ENCODE measurements at places on chromosomes 7 and 10.

GRCh38 chr7:24821045-24821753 lies 63.9 kb upstream of the GSDME start:
- DNase-seq: peak; percentile 96

- no peak for DNase-seq
Measured at GRCh38 chr10:51031950-51032349, 42.3 kb upstream of the PRKG1 start.

DNA sequence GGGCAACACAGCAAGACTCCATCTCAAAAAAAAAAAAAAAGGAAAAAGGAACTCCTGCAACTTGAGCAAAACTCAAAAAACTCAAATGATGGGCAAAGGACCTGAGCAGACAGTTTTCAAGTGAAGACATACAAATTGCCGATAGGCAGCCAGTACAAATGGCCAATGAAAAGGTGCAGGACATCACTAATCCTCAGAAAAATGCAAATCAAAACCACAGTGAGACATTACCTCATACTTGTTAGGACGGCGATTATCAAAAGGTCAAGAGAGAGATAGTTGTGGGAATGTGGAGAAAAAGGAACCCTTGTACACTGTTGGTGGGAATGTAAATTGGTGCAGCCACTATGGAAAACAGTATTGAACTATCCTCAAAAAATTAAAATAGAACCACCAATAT lies 16.8 kb downstream of the SVOPL start:
- DNase-seq: peak; percentile 77

GRCh38 chr10:32929634-32930033 lies 28.4 kb downstream of the ITGB1 start:
- DNase-seq: peak; percentile 42

DNA sequence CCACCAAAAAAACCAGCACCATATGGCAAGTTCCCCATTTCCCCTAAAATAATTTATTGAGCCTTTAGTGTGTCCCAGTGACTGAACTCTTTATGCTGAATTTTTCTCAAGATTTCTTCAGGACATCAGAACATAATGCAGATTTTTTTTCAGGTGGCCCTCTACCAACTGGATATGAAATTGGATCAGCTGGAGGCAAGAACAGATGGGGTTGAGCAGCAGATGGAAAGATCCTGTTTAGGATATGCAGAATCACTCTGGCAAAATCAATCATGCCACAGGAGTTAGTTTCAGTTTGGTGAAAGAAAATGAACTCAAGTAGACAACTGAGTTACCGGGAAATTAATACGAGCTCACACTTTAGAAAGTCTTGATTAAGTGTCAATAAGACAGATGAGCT lies 761.5 kb upstream of the C7orf33 start:
- no peak for DNase-seq

- DNase-seq: peak; percentile 15
Measured at GRCh38 chr7:93156884-93157283, 8.7 kb upstream of the SAMD9L start.

- DNase-seq: no peak
Measured at GRCh38 chr7:21345361-21345760, 82.5 kb upstream of the SP4 start.

DNA sequence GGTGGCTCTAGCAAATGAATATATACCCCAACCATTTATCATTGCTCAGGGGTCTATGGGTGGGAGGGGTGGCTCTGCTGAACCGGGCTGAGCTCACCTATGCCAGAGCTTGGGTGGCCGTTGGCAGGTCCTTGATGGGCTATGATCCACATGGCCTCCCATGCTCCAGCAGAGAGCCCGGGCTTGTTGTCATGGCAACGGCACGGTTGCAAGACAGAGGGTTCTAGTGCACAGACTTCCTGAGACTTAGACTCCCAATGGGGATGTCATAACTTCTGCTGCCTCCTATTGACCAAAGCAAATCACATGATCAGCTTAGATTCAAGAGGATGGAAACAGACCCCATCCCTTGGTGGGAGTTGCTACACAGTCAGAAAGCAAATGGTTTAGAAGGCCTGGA lies 36.4 kb upstream of the CARD11 start:
- no peak for DNase-seq

- no peak for DNase-seq
Measured at GRCh38 chr7:85275204-85275603, 88.3 kb upstream of the SEMA3D start.

DNA sequence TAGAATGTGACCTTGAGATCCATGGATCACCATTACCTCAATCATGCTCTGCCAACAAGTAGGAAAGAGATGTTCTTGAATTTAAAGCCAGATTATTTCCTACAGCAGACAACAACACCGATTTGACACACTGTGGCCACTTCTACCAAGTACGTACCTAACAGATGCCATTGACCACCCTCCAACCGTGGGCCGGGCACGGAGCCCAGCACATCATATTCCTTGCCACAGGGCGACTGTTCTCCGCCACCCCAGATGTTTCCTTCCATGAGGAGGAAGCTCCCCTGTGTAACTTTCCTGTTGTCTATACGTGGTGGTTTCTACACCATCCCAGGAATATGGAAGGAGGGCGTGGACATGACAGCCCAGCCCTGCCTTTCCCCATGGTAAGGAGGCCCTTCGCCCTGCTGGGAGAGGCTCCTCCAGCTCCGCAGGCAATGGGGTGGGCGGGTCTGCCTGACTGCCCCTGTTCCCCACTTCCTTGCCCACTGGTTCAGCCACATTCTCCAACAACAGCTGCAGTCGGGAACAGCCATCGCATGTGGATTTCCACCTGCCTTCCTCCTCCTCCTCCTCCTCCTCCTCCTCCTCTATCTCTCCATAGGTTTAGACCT lies 7.2 kb downstream of the CHST15 start:
- DNase-seq: no peak

DNA sequence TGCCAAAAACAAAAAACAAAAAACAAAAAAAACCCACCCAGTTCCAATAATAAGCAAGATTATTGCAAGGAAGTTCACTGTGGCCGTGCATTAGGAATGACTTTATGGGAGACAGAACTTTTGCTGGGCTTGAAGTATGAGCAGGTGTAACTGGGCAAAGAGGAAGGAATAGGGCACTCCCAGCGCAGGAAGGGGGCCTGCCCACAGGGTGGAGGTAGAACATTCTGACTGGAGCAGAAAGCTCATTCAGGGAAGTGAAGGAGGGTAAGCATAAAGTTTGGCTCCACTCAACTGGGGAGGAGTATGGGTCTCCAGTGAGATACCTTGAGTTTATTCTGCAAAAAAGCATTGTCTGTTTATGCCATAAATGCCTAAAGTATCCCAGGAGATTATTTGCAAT lies 42.1 kb upstream of the WIPF3 start:
- DNase-seq: no peak

GRCh38 chr7:88867158-88867557 lies 71.6 kb upstream of the TEX47 start:
- DNase-seq: no peak

GRCh38 chr7:151904270-151904669 lies 27.4 kb upstream of the PRKAG2 start:
- no peak for DNase-seq

GRCh38 chr10:62634576-62634975 lies 169.9 kb upstream of the ADO start:
- DNase-seq: no peak

GRCh38 chr7:157782041-157782440 lies 445.2 kb downstream of the DNAJB6 start:
- DNase-seq: peak; percentile 54

- no peak for DNase-seq
Measured at GRCh38 chr7:26525398-26526264, 234.0 kb downstream of the SNX10 start.

DNA sequence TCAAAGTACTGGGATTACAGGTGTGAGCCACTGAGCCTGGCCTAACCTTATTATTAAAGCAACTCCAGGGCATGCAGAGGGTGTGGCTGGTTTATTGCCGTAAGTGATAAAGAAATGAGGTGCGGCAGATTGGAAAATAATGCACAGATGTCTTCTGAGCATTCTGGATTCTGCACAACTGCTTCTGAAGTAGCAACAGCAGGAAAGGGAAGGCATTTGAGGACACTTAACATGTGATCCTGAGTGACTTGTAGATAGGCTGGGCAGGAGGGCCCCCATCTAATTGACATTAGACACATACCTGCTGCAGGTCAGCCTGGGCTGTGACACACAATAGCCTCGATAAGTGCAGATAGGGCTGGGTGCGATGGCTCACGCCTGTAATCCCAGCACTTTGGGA lies 5.6 kb downstream of the RHBDD2 start:
- DNase-seq: no peak

DNA sequence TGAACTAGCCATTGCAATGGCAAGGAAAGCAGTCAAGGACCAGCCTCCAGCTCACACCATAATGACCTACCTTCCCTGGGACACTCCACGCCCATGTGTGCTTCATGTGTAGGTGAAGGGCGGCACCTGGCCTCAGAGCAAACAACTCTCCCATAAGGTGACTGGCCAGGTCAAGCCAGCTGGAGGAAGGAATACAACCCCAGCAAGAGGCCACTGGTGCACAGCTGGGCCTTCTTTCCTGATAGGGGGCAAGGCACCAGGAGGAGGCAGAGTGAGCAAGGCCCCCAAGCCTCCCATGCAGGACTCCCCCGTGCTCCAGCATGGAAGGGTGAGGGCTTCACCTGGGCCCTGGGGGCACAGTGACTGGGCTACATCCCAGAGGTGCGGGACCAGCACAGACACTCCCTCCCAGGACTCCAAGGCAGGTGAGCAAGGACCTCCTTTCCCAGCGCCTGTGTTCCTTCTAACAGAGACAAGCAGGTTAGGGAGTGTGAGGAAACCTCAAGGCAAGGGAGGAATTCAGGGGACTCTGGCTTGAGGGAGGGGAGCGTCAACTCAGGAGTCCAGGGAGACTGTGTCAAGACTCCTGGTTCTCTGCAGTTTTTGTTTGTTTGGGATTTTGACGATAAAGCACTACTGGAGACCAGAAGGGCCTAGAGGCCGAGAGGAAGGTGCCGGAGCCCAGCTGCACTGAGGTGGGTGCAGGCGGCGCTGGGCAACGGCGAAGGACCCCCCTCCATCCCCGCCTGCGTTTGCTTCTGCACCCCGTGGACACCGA lies 1.7 kb downstream of the PTPRN2 start:
- no peak for DNase-seq

GRCh38 chr7:18109762-18110161 lies 82.1 kb upstream of the PRPS1L1 start:
- peak; percentile 44 for DNase-seq

DNA sequence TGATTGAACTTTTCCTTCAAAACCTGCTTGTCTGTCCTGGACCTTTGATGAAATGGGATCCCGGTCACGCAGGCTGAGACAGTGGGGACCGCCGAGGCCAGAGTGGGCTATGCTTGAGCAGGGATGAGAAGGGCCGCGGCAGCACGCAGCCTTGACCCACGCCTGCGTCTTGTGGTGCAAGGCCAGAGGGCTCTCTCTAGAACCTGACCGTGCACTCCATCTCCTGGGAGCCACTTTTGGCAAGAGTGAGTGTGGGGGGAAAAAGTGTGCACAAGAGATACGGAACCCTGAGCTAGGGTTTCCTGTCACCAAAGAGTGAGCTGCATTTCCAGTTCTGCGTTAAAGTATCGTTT lies 42.4 kb downstream of the WIPI2 start:
- no peak for DNase-seq

DNA sequence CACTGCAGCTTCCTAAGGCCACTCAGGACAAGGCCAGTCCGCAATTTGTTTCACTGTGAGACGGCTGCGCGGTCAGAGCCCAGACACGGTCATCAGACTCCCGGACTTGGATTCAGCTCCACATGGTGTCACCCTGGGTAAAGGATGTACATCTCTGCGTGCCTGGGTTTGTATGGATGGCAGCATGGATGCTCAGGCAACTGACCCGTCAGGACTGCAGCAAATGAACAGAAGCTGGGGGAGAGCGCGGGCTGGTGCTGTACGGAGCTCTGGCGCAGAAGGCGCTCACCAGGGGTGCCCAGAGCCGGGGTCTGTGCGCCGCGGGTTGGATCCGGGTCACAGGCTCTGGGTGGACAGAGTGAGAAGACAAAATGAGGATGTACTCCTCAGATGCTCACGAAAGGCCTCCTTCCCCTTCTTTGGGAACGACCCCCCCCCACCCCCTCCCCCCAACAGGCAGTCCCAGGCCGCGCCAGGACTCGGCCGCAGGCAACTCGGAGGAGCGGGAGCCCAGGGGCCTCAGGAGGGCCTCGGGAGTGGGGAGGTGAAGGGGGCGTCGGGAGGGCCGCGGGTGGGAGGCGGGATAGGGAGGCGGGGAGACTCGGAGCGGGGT lies 92.4 kb downstream of the CXCL12 start:
- DNase-seq: peak; percentile 18

DNA sequence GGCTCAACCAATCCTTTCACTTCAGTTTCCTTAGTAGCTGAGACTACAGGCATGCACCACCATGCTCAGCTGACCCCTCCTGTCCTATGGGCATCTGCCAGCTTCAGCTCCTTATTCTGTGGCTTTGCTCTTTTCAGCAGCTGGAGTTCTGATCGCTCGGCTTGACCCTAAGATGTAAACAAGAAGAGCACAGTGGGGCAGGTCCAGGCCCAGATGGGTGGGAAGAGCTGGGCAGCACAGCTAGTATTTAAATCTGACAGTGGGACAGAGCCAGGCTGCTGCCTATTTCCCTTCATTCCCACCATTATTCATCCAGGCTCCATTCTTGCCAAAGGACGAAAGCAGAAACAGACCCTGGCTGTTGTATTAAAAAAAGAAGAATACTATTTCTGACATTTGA lies 494.9 kb upstream of the PODXL start:
- DNase-seq: no peak

GRCh38 chr7:106959753-106960152 lies 84.8 kb upstream of the PRKAR2B start:
- no peak for DNase-seq

DNA sequence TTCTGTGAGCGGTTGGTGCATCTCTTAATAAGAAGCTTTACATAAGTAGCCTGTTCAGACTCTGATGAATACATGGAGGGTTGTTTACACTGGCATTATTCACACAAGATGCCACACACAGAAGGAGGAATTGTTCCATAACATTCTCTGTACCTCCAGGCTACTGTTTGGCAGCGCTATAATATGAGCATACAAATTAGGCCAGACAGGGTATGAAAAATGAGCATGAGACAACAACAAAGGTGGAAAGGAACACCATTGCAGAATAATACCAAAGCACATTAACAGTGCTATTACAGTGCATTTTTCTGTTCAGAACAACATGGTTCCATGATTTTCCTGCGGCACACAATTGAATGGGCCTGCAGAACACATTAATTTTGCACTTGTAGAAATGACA lies 417.2 kb upstream of the C7orf33 start:
- DNase-seq: peak; percentile 17

All from astrocyte of the hippocampus (primary cell).